Stimulated activated CD8-positive, alpha-beta memory T cell treated with anti-CD3 and anti-CD28 coated beads, Interleukin-2, amount 100 ng/mL, for 1 hour (primary cell): ENCODE measurements at places on chromosomes 3 and 15.

GRCh38 chr3:180990505-180990904 is 969 bp upstream of the DNAJC19 start:
- no peak for DNase-seq

DNA sequence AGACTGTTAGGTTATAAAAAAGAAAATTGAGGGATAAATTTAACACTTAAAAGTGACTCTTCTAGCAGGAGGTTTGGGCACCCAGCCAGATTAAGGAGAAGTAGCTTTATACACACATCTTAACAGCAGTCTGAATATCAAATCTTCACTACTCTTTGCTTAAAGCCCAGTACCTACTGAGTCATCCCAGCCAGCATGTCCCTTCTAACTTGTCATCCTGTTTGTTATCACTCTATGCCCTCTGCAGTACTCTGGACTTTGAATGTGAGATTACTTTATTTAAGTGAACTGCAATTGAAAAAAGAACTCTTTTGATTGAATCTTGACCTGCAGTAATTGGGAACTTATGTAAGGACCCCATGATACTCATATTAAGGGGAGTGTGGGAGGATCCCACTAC is 77.6 kb downstream of the FHIT start:
- no peak for DNase-seq

GRCh38 chr3:64209866-64210621 is 15.2 kb downstream of the PRICKLE2 start:
- no peak for DNase-seq

DNA sequence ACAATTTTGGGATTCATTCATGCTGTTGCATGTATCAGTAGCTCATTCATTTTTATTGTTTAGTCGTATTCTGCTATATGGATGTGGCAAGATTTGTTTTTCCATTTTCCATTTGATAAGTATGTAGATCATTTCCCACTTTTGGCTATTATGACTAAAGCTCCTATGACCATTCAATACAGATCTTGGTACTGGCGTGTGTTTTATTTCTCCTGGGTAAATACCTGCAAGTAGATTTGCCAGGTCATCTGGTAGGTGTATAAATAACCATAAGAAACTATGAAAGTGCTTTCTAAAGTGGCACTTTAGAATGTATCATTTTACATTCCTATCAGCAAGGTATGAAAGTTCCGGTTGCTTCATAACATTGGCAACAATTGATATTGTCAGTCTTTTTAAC is 124.6 kb downstream of the TNIK start:
- DNase-seq: no peak

GRCh38 chr3:107574650-107575049 is 51.9 kb downstream of the BBX start:
- DNase-seq: no peak

- no peak for DNase-seq
Observed at GRCh38 chr15:56653787-56654186, 79.5 kb downstream of the ZNF280D start.

DNA sequence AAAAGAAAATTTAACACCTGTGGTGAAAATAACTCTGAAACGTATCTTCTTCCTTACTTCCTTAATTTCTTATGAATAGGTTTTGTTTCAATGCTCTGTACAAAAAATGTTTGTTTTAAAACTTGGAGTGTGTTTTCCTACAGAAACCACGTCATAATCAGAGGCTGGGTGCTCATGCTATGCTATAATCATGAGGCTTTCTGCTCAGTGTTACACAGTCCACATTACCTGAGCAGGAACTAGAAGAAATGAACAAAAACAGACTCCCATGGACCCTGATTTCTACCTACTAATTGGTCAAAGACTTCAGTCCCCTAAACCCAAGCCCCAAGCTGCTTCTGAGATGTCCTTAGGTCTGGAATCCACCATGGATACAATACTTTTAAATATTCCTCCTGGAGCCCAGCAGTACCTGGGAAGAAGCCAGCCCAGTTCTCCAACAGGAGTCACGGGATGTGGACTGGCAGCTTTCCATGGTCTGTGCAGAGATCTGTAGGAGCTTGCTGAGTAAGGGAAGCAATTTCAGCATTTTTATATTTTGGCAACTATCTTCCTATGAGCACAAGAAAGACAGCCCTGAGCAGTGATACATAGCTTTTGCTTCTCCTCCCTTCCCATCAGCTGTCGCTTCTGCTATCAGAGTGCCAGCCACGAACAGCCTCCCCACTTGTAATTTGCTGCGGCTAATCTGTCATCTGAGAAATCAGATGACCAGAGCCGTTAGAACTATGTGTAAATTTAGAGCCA is 65.6 kb downstream of the WDR72 start:
- DNase-seq: no peak

- no peak for DNase-seq
Observed at GRCh38 chr3:84265768-84266167, 693.0 kb upstream of the CADM2 start.

DNA sequence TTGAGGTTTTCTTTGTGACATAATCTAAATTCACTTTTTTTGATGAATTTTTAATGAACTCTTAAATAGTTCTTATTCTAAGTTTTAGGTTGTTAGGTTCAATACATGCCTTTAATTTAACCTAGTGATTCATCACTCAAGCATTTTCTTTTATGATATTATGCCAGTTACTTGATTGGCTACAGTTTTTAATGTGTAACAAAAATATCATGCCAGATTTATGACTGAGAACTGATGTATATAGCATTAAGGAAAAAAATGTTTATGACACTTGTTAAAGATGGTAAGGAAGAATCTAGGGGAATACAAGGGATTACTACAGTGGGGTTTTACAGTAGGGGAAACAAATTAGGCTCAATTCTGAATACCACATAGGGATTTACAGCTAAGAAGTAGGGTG is 103.1 kb downstream of the VGLL3 start:
- DNase-seq: no peak

- DNase-seq: no peak
Observed at GRCh38 chr15:68339481-68339880, 61.9 kb downstream of the FEM1B start.

- DNase-seq: no peak
Observed at GRCh38 chr3:39196671-39197356, 4.4 kb upstream of the XIRP1 start.

GRCh38 chr3:55172913-55173312 is 245.1 kb upstream of the LRTM1 start:
- DNase-seq: no peak

DNA sequence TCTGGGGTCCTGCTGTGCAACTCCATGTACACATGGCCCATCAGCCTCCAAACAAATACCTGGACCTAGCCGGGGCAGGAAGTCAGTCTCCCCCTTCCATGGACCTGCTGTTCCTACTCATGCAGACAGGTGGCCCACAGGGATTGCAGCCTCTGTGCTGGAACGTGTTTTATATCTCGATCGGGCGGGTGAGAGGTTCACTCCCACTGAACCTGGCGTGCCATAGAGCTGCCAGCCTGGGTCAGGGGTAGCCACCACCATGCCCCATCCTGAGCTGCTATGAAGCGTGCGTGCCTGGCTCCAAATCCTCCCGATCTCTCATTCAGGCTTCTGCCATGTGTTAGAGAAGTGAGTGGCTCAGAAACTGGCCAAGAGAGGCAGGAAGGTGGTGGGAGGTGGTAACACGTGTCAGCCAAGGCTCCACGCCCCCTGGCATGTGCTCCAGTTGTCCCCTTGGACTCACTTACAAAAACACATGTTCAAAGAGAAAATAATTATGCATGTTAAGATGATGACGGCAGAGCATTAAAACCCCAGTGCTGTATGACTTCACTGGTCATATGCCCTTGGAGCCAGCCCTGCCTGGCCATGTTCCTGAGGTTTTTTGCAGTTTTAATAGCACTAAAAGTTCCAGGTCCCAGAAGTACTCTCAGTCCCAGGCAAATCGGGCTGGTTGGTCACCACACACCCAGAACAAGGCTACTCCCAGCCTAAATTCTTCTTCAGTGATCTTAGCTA is 30.6 kb downstream of the CTSH start:
- no peak for DNase-seq

- no peak for DNase-seq
Observed at GRCh38 chr3:160355826-160356225, 43.2 kb downstream of the IFT80 start.

DNA sequence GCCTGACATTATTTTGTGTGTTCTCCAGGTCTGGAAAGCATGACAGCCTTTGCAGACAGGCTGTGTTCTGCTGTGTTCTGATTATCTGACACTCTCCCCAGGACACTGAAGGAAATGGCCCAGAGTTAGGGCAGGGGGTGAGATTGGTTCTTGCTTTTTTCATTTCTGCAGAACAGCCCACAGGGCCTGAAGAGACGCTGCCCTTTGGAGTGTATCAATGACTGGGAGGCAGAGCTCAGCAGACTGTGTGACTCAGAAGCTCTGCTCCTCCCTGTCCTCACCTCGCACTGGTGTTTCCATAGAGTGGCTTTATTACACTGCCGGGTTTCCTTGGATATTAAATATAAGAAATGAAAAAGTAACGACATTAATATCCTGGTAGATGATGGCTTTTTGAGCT is 523.6 kb downstream of the NTRK3 start:
- DNase-seq: no peak

GRCh38 chr3:38836561-38836960 is 20.5 kb upstream of the SCN10A start:
- no peak for DNase-seq

DNA sequence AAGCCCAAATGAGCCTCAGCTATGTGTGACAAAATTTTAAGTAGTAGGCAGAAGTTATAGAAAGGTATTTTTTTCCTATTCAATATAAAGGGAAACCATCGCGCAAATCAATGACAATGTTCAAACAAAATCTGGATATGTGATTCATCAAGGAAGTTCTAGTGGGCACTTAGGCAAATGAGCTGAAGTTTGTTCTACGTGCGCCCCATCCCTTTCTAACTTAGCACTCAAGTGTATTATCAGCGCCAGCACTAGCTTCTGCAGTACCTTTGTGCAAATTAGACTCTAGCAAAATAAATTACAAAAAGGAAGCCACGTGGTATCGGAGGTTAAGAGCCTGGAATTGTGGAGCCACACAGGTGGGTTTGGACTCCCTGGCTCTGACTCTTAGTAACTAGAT is 91.1 kb downstream of the TBL1XR1 start:
- DNase-seq: no peak

DNA sequence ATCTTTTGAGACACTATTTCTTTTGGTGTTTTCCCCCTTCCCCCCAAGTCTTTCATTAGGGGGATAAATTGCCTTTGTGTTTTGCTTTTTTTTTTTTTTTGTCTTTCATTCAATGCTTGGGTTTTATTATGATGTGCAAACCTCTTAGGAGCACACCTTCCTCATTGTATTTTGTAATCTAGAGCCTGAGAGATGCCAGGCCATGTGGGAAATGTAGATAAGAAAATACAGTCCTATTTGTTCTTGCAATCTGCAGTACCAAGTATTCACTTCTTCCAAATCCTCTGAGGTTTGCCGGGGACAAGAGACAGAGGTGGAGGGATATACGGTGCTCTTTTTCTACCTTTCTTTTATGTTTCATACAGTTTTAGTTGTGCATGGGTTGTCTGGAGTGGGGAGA is 66.7 kb downstream of the LARS2 start:
- no peak for DNase-seq

DNA sequence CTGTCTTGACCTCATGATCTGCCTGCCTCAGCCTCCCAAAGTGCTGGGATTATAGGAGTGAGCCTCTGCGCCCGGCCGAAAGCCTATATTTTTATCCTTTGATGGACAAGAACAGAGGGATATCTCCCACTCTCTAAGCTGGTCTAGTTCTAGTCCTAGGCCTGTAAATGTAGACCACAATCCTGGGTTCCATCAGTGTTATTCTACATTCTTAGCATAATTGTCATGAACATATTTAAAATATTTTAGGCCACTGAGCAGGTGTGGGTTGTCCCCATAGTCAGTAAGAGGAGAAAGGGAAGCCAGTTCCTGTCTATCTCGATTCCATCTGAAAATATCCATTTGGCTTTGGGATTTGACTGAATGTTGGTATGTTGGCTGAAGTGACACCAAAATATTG is 118.1 kb downstream of the EBLN2 start:
- DNase-seq: no peak

DNA sequence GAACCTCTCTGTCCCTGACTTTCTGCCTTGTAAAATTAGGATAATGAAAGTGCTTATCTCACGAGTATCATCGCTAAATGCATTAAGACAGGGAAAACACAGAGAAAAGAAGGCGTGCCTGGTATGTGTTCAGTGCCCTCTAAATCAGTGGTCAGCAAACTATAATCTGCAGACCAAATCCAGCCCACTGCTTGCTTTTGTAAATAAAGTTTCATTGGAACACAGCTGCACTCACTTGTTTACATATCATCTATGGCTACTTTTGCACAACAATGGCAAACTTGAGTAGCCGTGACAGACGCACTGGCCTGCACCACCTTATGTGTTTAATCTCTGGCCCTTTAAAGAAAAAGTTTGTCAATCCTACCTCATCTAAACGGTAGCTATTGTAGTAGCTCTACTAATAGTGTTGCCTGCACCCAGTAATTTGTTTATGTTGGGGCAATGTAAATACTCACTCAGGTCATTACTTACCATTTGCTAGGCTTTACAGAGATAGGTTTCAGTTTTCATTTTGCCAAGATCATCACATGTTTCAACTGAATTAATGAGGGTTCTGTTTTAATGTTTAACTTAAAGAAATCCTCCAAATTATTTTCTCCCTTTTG is 229.4 kb downstream of the FEZF2 start:
- no peak for DNase-seq

DNA sequence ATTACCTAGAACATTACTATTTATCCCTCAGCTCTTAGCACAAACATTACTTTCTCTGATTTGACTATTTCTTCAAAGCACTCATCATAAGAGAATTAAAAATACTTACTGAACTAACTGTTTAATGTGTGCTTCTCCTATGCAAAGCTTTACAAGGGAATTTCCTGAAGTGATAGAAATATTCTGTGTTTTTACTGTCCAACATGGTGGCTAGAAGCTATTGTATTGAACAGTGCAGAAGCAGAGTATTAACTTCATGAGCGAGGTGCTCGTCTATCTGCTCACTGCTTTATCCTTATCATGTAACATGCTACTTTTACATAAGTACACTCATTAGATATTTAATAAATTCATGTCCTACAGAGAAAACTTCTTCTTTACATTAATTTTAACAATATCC is 239.1 kb downstream of the ISL2 start:
- no peak for DNase-seq

DNA sequence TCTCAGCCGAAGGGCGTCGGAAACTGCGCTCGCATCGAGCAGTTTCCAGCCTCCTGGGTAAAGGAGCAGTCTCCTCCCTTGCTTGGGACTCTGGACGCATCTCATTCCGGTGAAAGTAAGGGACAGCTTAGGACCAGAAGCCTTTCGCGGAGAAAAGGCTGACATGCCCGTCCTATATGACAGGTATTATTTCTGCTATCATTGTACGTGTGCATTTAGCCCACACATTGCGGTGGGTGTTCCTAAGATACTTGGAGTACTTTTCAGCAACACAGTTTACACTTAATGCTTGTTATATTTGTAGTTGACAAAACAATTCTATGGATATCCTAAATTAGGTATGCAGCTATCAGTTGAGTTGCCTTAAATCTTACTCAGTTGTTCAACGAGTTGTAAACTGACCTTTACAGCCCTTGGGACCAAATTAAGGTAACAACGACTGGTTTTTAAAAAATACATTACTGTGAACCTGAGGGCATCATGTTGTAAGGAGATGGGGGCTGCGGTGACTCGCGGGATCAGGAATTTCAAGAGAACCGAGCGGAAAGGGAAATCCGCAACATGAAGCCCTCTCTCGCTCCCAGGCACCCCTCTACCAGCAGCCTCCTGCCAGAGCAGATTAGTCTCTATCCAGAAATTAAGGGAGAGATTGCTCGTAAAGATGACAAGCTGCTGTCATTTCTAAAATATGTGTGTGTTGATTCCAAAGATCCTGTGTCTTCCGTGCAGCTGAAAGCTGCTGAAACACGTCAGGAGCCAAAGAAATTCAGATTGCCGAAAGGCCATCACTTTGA is 632 bp upstream of the COPS2 start:
- no peak for DNase-seq
